ENCODE measurements at places on chromosomes 12 and 14. TPM values are rescaled to one million over a fixed set of nuclear protein-coding genes. Genes with fewer than 3 reads are reported as not detected.

DPY19L2 gene
- 4.2 TPM for total RNA-seq

RTN1 gene
- 0.12 TPM for total RNA-seq

NUDT14 gene
- total RNA-seq, result 21.4 TPM

HVCN1 gene
- 7.9 TPM for total RNA-seq

LAG3 gene
- under 0.01 TPM for total RNA-seq

SLC24A4 gene
- under 0.01 TPM for total RNA-seq

COX8C gene
- total RNA-seq, result not detected

SLCO1B1 gene
- not detected for total RNA-seq

CNTN1 gene
- total RNA-seq, result 16.2 TPM

KITLG gene
- 169 TPM for total RNA-seq

TRPV4 gene
- total RNA-seq, result 2.2 TPM

TTC8 gene
- 31.2 TPM for total RNA-seq

GRIP1 gene
- total RNA-seq, result 3.5 TPM

RTL1 gene
- under 0.01 TPM for total RNA-seq

GMPR2 gene
- total RNA-seq, result 69.0 TPM

ENDOU gene
- total RNA-seq, result under 0.01 TPM

SVOP gene
- total RNA-seq, result 0.25 TPM

CLEC9A gene
- not detected for total RNA-seq

SPTB gene
- under 0.01 TPM for total RNA-seq

SLC6A15 gene
- total RNA-seq, result 78.4 TPM

POTEM gene
- not detected for total RNA-seq

CCDC196 gene
- not detected for total RNA-seq

INHBE gene
- total RNA-seq, result 2.1 TPM

MSRB3 gene
- total RNA-seq, result 30.4 TPM

MANSC1 gene
- 0.55 TPM for total RNA-seq

AQP5 gene
- not detected for total RNA-seq
